ENCODE measurements at places on chromosomes 3 and 15.

GRCh38 chr3:129954514-129954913 is 20.0 kb upstream of the TRH start:
- DNase-seq = no peak

DNA sequence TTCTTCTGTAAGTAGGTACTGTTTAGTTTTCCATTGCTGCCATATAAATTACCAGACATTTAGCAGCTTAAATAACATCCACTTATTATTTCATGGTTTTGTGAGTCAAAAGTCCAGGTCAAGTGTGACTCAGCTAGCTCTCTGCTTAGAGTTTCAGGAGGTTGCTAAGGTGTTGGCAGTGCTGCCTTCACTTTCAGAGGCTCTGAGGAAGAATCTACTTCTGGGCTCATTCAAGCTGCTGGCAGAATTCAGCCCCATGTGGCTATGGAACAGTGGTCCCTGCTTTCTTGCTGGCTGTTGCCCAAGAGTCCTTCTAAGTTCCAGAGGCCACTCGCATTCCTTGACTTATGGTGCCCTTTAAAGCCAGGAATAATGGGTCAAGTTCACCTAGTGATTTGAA is 4.5 kb downstream of the CFAP44 start:
- no peak for DNase-seq

DNA sequence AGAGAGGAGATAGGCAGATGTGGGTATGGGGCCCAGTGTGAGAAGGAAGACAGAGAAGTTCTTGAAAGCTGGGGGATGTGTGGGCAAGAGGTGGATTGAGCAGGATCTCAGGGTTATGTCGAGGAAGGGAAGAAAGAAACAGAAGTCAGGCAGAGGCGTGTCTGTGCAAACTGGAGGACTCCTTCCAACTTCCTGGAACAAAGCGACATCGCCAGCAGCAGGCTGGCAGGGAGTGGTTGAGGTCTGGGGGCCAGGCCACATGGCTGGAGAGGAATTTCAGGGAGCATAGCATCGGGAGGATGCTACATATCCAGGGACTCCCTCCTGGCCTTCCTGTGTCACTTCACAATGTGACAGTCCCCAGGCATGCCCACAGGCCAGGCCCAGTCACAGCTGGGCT is 42.9 kb upstream of the MYZAP start:
- no peak for DNase-seq

GRCh38 chr3:182855076-182855475 is 61.8 kb downstream of the ATP11B start:
- DNase-seq = no peak

- no peak for DNase-seq
Measured at GRCh38 chr3:115800489-115801075, 177.3 kb downstream of the GAP43 start.

GRCh38 chr15:77901251-77901881 is 176.1 kb downstream of the TBC1D2B start:
- DNase-seq = no peak

Data from activated gamma-delta T cell treated with anti-CD3 and anti-CD28 coated beads, Interleukin-2, amount 50 U/mL, for 16 hours (primary cell).